NCI-H460 (cell line): ENCODE measurements at places on chromosomes 13 and 19.

DNA sequence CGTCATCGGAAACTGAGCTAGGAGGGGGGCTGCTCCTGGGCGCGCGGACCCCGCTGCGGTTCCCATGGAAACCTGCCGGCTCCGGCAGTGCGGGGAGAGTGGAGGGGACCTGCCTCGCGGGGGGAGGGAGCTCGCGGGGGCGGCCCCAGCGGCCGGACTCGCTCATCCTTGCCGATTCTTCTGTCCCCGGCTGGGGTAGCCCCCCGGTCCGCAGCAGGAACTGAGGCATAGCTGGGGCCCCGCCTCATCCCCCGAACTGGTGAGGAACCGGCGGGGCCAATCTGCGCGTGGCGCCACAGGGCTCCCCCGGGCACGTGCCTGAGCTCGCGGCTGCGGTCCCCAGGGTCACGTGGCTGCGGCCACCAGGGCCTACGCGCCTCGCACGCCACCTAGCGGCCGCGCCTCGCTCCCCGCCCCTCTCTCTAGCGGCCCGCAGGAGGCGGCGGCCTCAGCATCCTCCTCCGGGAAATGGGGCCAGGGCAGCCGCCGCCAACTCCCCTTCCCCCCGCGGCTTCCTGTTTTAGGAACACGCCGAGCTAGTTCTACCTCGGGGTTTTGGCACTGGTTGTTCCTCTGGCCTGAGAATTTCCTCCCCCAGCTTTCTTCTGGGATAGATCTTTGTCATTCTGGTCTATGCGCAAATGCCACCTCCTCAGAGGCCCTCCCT is 1.7 kb upstream of the ELAVL3 start:
- peak; percentile 60 for DNase-seq

DNA sequence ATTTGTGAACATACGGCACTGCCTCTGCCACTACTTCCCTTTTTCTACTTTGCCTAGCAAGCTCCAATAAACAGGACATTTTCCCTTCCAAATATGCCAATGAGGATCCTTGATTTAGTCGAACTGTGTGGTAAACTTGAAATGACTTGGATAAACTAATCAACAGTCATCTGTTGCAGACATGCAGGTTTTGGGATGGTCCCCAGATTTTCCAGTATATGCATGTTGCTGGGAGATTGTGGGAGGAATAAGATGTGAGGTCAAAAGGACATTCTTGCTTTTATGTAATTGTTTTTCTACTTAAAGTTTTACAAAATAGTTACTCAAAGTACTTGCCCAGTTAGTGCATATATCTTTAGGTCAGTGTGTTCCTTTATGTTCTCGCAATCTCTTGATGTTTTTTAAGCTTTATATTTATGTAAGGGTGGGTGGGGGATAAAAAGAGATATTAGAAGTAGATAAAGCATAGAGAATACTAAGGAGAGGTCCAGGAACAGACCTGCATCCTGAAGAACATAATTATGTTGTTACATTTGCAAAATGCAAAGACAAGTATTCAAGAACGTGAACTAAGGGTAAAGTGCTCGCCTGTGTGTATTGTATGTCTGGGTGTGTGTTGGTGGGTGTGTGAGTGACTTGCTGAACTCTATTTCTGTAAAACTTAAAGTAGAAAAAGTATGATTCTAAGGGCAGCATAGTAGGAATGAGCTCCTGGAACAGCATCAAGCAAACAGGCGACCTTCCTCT is 88.4 kb upstream of the OXGR1 start:
- no peak for DNase-seq

GRCh38 chr19:1873524-1874473 is 10.4 kb upstream of the KLF16 start:
- DNase-seq = no peak

DNA sequence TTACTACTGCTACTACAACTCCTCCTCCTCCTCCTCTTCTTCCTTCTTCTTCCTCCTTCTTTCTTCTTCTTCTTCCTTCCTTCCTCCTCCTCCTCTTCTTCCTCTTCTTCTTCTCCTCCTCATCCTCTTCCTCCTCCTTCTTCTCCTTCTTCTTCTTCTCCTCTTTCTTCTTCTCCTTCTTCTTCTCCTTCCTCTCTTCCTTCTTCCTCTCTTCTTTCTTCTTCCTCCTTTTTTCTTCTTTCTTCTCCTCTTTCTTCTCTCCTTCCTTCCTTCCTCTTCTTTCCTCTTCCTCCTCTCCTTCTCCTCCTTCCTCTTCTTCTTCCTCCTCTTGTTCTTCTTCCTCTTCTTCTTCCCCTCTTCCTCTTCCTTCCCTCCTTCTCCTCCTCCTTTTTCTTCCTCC is 94.7 kb upstream of the MYO16 start:
- no peak for DNase-seq

- no peak for DNase-seq
Observed at GRCh38 chr13:46572752-46573431, 19.9 kb downstream of the LRCH1 start.

- no peak for DNase-seq
Observed at GRCh38 chr13:113205428-113205931, 3.0 kb downstream of the PCID2 start.

- no peak for DNase-seq
Observed at GRCh38 chr19:49790866-49791265, 22.2 kb downstream of the FUZ start.

GRCh38 chr13:68345963-68346531 is 1115.9 kb upstream of the PCDH9 start:
- no peak for DNase-seq

DNA sequence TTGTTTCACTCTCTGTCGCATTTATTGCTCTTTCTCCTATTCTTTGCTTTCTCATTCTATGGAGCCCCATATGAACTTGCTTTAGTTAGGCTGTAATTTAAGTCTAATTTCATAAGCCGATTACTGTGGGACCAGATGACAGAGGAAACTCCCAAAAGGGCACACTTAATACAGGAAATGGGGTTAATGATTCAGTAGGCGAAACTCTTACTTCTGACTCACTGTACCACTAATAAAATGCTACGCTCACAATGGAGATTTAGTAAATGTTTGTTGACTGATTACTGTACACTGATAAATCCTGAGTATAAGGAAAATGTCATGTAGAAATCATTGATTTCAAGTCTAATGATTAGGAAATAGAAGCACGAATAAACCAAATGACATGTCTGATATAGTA is 276.4 kb downstream of the KLF5 start:
- DNase-seq = no peak

GRCh38 chr19:35841961-35842595 is 10.2 kb downstream of the NPHS1 start:
- no peak for DNase-seq

- no peak for DNase-seq
Observed at GRCh38 chr19:47433121-47433520, 13.8 kb upstream of the MEIS3 start.

DNA sequence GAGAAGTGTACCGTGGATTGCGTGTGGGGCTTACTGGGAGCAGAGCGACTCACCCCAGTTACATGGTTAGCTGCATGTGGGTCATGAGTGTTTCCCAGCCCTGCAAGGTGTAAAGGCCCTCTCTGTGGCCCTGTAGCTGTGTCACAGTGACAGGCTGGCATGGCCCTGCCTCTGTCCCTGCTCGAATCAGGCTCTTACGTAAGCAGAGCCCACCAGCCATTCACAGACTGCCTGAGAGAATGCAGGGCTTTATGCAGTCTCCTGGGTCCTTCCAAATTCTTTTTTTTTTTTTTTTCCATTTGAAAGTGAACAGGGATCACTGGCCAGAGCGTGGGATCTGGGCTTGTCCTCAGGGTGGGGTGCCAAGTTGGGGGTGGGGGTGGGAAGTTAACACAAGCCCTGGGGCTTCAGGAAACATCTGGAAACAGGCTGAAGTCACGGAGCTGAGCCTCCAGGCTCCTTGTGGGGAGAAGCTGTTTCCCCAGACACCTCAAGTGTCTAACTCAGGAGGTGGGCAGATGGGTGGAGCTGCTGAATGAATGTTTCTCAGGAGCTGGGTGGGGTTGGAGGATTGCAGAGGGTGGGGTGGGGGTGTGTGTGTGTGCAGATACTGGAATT is 13.4 kb downstream of the TECR start:
- DNase-seq = no peak

DNA sequence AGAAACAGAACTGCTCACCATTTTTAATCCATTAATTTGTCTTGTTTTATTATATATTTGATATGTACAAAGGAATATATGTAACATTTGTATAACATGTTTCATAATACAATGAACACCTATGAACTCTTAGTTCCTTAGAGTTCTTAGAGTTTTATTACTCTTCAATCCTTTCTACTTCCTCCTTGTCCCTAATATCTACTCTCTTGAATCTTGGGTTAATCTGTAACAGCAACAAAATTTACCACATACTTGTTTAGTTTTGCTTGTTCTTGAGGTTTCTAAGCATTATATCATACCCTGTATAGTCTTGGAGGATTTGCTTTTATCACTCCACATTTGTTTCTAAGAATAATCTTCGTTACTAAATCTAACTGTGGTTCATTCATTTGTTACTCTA is 151.4 kb downstream of the PDS5B start:
- DNase-seq = no peak

GRCh38 chr13:32125751-32126150 is 94.2 kb downstream of the FRY start:
- no peak for DNase-seq

DNA sequence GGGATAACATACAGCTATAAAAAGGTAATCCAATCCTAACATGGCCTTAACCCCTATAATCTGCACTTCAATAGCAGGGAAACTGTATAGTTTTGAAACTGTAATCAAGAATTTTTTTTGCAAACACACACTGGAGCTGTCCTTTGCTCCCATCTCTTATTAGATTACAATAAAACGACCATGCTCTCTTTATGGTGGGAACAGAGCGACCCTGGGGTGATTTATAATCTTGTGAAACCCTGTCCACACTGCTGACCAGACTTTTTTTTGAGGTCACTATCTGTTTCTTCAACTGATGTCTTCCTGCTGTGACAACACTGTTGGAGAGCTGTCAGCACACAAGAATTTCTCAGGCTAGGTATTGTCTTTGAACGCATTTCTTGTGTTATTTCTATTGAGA is 35.3 kb downstream of the DACH1 start:
- DNase-seq = no peak

GRCh38 chr19:46030812-46031550 is 8.1 kb upstream of the PGLYRP1 start:
- DNase-seq = no peak
